ENCODE measurements at places on chromosomes 13 and 19.
A peak's percentile ranks its signal among the peaks of the same experiment; 100 is the strongest.

DNA sequence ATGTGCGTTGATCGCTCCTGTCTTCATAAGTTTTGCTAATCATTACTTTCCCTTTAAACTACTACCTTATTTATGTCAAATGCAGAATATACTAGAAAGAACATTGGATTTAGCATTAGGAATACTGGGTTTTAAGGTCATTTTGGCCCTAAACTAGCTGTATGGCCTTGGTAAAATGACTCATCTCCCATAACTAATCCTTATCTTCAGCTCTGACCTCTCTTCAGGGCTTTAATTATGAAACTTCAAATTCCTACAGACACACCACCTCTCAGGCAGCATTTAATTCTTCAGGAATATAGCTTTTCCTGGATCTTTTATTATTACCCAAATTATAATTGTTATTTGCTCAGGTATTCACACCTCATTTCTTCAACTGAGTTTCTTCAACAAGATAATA is 121.2 kb downstream of the STARD13 start:
- no peak for DNase-seq

DNA sequence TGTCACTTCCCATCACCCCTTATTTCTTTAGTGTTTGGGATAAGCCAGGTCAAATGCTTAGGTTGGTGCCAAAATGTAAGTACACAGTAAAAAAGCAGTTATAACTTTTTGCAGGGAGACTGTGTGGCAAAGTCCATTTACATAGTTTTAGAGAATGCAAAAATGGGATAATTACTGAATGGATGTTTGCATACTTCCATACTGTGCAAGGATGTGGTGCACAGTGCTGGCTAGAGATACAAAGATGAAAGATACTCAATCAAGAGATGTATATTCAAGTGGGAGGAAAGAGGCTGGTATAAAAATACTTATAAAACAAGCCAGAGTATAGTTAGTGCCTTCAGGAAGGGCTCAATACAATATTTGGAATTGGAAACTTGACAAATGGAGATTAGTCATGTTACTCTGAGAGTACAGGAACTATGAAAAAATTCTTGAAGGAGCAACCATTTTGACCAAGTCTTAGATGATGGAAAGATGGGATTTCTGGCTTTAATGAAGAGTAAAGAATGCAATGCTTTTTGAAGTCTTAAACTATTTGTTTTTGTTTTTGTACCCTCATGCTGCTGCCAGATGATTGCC is 8.0 kb downstream of the PDS5B start:
- no peak for DNase-seq

DNA sequence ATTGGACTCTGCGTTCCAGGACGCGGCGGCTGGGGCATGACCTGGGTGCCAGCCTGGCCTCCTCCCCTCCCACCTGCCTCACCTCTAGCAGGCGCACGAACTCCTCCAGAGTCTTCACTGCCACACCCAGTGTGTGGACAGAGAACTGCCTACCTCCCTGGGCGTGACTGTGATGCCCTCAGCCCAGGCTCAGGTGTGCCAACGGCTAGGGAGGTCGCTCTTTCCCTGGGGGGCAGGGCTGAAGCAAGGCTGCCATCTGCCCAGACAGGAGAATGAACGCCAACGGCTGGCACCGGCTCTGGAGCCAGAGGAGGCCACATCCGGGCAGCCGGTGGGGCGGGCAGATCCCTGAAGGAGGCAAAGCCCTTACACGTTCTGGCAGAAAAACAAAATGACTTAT is 11.3 kb downstream of the NANOS3 start:
- DNase-seq: no peak

DNA sequence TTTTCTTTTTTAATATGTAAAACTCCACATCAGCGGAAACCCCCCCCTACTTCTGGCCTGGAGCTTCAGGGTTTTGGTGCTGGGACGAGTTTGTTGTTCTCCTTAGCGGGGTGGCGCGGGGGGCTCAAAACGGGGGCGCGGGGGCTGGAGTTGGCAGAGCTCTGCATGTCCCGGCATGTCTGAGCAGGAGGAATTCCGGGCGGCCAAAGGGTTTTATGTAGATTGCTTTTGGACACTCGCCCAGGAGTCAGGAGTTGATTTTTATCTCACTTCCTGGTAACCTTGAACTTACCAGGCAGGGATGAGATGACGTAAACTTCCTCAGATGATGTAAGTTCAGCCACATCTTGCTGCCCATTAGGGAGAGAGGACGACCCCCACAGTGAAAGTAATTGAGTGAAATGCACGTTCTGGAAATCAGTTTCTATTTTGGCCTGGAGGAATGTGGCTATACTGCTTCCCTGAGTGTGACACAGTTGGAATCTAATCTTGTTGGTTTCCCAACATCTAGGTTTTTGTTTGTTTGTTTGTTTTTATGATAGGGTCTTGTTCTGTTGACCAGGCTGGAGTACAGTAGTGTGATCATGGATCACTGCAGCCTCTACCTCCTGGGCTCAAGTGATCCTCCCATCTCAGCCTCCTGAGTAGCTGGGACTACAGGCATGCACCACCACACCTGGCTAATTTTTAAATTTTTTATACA is 21.0 kb upstream of the GDF15 start:
- peak; percentile 86 for DNase-seq

DNA sequence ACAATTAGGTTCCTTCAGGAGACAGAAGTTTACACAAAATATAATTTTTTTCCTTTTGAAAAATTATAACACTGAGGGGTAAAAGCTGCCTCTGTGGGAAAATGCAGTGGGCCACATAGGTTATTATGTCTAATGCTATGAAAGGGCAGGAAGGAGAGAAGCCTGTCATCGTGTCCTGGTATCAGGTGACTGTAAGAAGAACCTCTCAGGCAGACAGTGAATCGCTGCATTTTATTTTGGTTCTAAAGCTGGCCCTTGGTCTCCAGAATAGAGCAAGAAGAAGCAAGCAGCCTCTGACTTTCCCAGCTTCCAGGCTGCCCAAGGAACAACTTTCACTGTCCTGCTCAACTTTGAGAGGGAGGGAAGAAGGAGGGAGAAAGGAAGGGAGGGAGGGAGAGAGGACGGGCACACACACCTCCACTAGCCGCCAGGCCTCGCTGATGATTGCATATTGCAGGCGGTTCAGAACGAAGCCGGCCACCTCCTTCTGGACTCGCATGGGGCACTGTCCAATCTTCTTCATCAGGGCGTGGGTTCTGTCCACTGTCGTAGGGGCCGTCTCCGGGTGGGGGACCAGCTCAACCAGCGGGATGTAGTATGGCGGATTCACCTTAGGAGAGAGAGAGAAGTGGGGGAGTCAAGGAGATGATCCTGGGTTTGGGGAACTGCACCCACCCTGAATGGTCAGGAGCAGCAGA is 93.8 kb downstream of the CRYL1 start:
- no peak for DNase-seq

- DNase-seq: no peak
Measured at GRCh38 chr19:34778342-34778741, 5.3 kb upstream of the ZNF599 start.

GRCh38 chr13:100147825-100148224 is 58.9 kb downstream of the PCCA start:
- DNase-seq: no peak

DNA sequence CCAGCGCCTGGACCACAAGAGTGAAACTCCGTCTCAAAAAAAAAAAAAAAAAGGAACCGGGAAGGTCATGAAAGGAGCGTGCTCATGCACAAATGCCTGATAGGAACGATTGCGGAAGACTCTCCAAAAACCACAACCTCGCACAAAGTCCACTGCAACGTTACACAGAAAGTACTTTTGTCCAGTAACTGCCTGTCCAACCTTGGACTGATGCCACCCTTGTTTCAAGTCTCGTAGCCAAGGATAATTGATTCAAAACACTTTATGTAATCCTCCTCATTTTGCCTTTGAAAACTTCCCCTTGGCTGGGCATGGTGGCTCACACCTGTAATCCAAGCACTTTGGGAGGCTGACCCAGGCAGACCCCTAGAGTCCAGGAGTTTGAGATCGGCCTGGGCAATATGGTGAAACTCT is 13.7 kb downstream of the LGALS7 start:
- no peak for DNase-seq

GRCh38 chr13:112837371-112838037 is 131.5 kb upstream of the MCF2L start:
- DNase-seq: no peak

GRCh38 chr13:66914155-66914554 is 316.0 kb downstream of the PCDH9 start:
- DNase-seq: no peak

Measured in upper lobe of right lung (tissue), 1 donor.